Vein endothelial cell (primary cell): ENCODE measurements at places on chromosomes 5 and 9. TPM values are rescaled to one million over a fixed set of nuclear protein-coding genes. Genes with fewer than 3 reads are reported as not detected.

KIF24 gene
- total RNA-seq = 2.0 and 3.7 TPM in 2 replicates

C5orf58 gene
- not detected in 2 replicates for total RNA-seq

VCAN gene
- 10.4 and 26.8 TPM in 2 replicates for total RNA-seq

NEUROG1 gene
- total RNA-seq = not detected in 2 replicates

NMUR2 gene
- total RNA-seq = not detected in 2 replicates

MPDZ gene
- total RNA-seq = 58.5 and 63.4 TPM in 2 replicates

PLPPR1 gene
- total RNA-seq = 0.10 TPM in 1 of 2 replicates, not detected in the other

FAM153A gene
- total RNA-seq = not detected in 2 replicates

PARP8 gene
- total RNA-seq = 0.19 and 0.65 TPM in 2 replicates

SAXO1 gene
- total RNA-seq = not detected in 2 replicates

CBY3 gene
- not detected in 2 replicates for total RNA-seq

FAM13B gene
- 25.5 and 30.5 TPM in 2 replicates for total RNA-seq

PPP2R2B gene
- total RNA-seq = not detected in 2 replicates

ENTPD8 gene
- total RNA-seq = 0.33 TPM in 1 of 2 replicates, not detected in the other

WNK2 gene
- total RNA-seq = not detected in 2 replicates

PCYOX1L gene
- 12.9 and 15.4 TPM in 2 replicates for total RNA-seq

CARD6 gene
- total RNA-seq = 35.9 and 45.8 TPM in 2 replicates

IPPK gene
- total RNA-seq = 15.0 and 20.1 TPM in 2 replicates

GLRA1 gene
- total RNA-seq = not detected in 2 replicates

IFNK gene
- total RNA-seq = not detected in 2 replicates

PRUNE2 gene
- 6.5 and 7.8 TPM in 2 replicates for total RNA-seq

SWI5 gene
- total RNA-seq = 20.5 and 23.5 TPM in 2 replicates

MLLT3 gene
- 5.1 and 6.9 TPM in 2 replicates for total RNA-seq
